ENCODE measurements at places on chromosomes 2 and 18.

GRCh38 chr2:65296971-65297370, 69.3 kb downstream of the ACTR2 start:
- no peak for DNase-seq

GRCh38 chr2:219537657-219538488, 5.7 kb downstream of the CHPF start:
- DNase-seq: no peak

DNA sequence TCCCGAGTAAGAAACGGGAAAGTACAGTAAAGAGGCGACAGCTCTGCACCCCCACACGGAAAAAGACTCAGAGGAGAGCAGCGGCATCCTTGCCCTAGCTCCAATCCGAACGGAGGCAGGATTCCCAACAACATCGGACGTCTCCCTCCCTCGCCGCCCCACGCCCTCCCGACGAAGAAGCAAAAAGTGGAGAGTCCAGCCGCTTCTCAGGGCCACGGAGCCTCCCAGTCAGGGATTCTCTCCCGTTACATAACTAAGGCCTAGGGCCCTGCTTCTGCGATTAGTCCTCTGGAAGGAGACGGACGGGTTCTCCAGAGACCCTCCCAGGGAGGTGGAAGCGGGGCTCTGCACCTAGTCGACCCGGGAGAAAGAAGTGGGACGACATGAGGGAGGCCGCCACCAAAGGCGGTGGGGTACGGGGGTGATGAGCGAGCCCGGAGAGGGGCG, 587 bp downstream of the SUMO1 start:
- DNase-seq: peak; percentile 61

GRCh38 chr2:166417669-166418068, 41.9 kb upstream of the SCN9A start:
- peak; percentile 78 for DNase-seq

DNA sequence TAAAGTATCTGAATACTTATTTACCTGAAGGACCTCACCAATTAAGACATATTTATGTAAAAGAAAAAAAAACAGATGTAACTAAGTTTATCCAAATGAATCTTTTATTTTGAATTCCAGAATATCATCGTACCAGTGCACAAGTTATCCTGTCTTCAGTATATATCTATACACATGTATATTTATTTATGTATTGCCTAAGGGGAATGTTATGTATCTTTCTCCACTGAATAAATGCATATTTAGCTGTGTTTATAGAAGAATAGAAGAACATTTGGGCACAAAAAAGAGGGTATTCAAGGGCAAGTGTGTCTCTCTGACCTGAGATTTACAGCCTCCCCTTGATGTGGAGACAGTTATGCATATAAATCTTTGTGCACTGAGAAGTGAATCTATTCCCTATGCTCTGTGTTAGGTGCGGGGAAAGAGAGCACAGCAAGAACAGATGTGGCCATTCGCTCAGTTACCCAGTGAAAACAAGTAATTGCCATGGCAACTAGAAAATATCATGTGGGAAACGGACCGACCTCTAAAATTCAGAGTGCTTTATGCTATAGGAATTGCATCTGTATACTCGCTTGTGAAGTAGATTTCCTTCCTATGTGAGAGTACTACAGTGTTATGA, 39.5 kb upstream of the ASXL3 start:
- DNase-seq: no peak

GRCh38 chr2:172677363-172677762, 58.3 kb upstream of the RAPGEF4 start:
- no peak for DNase-seq

DNA sequence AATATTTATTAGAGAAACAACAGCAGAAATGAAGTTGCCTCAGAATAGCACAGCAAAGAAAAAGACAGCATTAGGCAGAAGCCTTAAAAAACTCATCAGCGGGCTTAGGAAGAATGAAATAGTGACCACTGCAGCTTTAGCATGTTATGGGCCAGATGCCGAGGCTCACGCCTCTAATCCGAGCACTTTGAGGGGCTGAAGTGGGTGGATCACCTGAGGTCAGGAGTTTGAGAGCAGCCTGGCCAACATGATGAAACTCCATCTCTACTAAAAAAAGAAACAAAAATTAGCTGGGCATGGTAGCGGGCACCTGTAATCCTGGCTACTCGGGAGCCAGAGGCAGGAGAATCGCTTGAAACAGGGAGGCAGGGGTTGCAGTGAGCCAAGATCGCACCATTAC, 32.4 kb downstream of the AP1S3 start:
- DNase-seq: no peak

- DNase-seq: no peak
Observed at GRCh38 chr2:220614064-220614463, 958.0 kb downstream of the EPHA4 start.

- DNase-seq: no peak
Observed at GRCh38 chr18:35635170-35635569, 53.6 kb downstream of the GALNT1 start.

DNA sequence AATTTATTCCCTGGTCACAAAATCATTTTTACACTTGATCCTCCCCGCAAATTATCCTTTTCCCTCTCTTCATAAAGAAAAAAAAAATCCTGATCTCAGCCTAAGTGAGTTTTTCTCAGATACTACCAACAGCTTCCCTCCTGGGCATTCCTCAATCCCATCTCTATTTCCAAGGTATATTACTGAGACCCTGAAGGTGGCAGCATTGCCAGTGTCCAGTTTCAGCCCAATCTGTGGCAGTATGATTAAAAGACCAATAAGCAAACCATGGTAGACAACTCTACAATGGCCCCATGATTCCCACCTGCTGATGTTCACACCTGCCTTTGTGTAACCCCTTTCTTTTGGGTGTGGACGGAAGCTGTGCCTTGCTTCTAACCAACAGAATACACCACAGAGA, 45.1 kb downstream of the CCDC93 start:
- no peak for DNase-seq

DNA sequence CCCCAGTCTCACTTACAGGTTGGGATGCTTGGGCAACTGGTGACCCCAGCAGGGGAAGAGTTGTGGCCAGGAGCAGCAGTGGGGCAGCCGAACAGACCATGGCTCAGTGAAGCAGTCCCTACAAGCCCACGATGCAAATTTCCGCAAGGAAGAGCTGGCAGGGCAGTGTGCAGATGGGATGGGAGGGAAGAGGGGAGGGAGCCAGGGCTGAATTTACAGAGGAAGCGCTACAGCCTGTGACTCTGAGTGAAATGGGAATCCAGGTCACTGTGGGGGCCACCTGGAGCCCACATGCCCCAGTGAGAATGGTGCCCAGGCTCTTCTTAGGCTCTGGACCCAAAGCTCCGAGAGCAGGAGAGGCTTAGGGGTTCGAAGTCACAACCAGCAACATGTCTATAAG, 27.0 kb upstream of the SELENOI start:
- DNase-seq: peak; percentile 24

GRCh38 chr2:134623796-134624195, 95.0 kb downstream of the TMEM163 start:
- DNase-seq: no peak

GRCh38 chr2:26979741-26980140, 9.3 kb downstream of the MAPRE3 start:
- no peak for DNase-seq

DNA sequence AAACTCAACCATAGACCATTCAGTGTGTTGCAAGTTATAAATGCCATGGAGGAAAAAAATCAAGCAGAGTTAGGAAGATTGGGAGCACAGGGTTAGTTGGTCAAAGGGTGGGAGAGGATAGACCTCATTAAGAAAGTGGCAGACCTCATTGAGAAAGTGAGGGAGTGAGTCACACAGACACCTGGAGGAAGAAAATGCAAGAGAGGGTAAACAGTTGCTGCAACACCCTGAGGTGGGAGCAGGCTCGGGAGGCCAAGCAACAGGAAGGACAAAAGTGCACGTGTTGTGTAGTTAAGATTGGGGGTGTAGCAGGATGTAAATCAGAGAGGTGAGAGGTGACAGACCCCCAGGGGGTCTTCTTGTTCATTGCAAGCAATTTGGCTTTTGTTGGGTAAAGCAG, 6.4 kb downstream of the IL1RL1 start:
- DNase-seq: no peak

DNA sequence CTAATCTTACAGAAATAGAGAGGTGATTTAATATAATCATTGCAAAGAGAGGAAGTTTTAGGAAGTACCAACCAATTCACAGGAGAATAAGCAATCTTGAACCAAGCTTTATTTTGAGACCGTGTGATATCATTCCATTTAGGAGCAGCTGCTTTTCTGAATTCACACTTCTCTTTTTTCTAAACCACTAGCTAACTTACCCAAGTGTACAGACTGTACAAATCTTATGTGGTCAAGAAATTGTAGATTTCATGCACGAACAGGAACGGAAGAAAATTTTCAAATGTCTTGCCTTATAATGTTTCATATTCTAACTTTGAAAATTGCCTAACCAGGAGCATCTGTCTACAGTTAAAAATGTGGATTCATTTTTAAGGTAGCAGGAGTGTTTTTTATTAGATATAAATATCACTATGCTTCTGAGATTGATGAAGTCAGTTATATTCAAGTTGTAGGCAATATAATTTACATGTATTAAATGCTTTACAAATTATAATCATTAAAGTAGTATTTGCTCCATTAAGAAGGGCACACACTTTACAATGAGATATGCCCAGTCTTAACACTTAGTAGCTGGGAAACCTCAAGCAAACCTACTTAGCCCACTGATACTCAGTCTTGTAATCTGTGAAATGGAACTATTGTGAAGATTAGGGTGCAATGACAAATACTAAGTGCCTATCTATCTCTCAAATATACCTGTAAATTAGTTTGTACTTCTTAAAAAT, 302.2 kb upstream of the STON1 start:
- DNase-seq: no peak

DNA sequence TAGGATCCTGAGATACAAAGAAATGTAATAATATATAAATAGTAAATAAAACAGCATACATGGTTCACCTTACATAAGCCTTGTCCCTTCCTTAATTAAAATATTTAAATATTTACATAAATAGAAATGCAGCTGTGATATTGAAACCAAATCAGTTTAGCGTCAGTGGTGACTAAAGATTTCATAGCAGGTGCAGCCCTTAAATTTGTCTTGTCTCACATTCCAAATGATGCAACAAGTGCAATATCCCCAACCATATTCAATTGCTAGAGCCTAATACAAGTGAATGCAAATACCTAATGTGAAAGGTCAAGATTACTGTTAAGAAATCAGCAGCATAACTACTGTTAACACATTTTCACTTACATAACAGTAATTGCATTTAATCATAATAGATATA, 539.5 kb downstream of the NYAP2 start:
- DNase-seq: no peak

DNA sequence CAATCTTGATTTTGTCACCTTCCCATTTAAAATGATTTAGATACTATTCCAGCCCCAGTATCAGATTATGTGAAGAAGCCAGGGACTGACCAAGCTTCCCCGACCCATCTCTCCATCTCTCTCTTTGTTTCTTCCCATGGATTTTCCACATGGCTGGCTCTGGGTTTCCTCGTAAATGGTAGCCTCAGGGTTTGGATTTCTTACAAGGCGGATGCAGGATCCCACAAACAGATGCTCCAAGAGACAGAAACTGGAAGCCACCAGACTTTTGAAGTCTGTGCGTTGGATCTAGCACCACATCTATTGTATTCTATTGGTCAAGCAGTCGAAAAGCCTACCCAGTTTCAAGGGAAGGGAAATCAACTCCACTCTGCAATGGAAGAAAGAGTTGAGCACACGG, 46.0 kb upstream of the SPHKAP start:
- DNase-seq: no peak

DNA sequence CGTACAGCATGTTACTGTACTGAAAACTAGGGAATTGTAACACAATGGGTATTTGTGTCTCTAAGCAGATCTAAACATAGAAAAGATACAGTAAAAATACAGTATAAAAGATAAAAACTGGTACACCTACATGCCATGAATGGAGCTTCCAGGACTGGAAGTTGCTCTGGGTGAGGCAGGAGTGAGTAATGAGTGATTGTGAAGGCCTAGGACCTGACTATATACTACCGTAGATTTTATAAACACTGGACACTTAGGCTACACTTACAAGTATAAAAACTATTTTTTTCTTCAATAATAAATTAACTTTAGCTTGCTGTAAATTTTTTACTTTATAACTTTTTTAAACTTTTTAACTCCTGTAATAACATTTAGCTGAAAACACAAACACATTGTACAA, 324.4 kb upstream of the TNP1 start:
- no peak for DNase-seq

- DNase-seq: peak; percentile 61
Observed at GRCh38 chr18:38940863-38941531, 1375.4 kb upstream of the CELF4 start.

- no peak for DNase-seq
Observed at GRCh38 chr18:76306685-76307292, 188.3 kb downstream of the ZNF516 start.

DNA sequence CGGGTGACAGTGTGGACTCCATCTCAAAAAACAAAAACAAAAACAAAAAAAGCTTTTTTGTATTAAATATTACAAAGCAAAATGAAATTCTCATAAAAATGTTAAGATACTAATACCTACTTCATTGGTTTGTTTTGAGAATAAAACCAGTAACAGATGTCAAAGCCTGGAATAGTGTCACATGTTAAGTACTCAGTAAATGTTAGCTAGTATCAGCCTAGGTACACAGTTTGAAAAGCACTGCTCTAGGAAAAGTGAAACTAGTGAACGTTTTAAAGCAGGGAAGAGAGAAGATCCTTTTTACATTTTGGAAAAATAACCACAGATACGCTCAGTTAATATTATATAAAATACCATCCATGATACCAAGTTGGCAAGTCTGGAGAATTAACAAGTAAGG, 37.1 kb upstream of the ADAM17 start:
- no peak for DNase-seq

- no peak for DNase-seq
Observed at GRCh38 chr2:233082222-233082930, 22.2 kb downstream of the INPP5D start.

DNA sequence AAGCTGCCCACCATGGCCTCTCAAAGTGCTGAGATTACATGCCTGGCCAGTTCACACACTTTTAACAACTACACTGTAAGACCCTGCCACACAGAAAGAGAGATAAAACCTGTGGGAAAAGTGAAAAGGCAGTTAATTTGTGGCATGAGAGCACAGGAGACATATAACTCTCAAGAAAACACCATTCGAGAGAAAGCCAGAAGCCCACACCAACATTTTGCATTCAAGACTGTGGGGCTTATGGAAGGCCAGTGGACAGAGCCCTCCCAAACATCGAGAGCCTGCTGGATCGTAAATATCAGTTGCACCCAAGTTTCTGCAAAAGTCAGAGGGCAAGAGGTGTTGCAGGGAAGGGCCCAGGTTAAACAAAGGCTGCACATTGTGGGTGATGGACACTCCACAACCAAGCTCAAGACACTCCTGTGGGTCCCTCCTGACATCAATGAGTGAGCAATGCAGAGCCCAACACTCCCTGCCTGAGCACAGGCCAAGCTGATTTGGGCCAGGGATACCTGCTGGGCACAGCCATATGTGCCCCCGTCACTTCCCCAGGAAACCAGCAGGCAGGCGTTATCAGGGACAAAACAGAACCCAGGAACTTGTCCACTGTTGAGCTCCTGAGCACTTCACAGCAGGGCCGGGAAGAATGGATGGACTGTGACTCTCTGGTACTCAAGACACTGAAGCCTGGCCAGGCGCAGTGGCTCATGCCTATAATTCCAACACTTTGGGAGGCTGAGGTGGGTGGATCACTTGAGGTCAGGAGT, 114.4 kb downstream of the ZFP36L2 start:
- no peak for DNase-seq

- no peak for DNase-seq
Observed at GRCh38 chr18:40088130-40088529, 1866.9 kb upstream of the PIK3C3 start.

Measured in A673 (cell line).